IPS DF 19.7 (cell line): ENCODE measurements at places on chromosomes 12 and 14.

DNA sequence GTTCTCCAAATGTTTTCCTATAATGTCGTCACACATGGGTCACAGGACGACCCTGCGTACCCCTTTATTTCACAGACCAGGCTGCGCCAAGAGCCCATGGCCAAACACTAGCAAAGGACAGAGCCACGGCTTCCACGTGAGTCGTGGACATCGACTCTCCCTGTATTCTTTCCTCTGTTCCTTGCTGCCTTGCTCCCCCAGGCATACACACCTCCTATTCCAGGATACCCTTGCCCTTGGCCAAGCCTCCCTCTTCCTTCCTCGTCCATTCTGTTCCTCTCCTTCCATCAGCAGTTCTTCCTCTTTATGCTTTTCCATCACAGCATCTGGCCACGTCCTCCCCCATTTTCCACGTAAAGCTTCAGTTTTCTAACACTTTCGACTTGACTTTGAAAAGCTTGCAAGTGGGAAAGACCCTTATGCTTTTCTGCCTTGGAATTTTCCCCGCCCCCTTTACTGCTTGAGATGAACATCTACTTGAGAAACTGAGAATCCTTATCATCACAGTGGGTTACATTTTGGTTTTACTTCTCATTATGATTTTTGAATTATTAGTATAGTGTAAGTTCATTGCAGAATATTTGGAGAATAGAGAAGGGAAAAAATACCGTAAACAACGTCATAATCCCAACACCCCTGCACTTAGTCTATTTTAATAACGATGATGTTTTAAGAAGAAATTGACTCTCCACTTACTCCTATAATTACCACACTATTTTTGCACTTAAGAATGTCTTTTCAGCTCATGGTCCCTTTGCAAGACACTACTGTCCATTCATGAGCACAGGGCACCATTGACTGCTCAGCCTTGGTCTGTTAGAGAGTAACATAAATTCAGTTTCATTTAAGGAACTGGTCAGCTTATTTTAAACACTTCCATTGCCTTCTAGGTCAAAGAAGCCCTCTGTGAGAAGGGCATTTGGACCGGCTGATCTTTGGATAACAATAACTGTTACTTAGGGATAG is 15.8 kb upstream of the NINJ2 start:
- DNase-seq, result no peak

GRCh38 chr12:42010715-42011114 is 134.0 kb downstream of the GXYLT1 start:
- DNase-seq, result no peak

- DNase-seq, result no peak
These were observed 132.2 kb downstream of the PLEKHA5 start for GRCh38 chr12:19261773-19262172.

DNA sequence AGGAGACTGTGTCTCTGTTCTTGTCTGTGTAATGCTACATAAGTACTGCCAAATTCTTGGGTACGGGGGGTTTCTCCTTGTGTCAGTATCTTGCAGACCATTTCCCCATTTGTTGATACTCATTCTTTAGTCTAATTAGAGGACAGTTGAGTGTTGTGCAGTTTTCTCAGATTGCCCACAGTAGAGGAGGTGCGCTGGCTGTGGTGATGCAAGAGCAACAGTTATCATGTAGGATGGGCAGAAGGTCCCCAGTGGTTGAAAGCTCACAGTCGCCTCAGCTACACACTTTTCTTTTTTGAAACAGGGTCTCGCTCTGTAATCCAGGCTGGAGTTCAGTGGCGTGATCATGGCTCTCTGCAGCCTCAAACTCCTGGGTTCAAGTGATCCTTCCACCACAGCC is 37.8 kb upstream of the ATP2A2 start:
- no peak for DNase-seq

GRCh38 chr12:8698879-8699278 is 1.1 kb downstream of the RIMKLB start:
- no peak for DNase-seq

GRCh38 chr14:23514644-23514957 is 37.0 kb downstream of the ZFHX2 start:
- no peak for DNase-seq

DNA sequence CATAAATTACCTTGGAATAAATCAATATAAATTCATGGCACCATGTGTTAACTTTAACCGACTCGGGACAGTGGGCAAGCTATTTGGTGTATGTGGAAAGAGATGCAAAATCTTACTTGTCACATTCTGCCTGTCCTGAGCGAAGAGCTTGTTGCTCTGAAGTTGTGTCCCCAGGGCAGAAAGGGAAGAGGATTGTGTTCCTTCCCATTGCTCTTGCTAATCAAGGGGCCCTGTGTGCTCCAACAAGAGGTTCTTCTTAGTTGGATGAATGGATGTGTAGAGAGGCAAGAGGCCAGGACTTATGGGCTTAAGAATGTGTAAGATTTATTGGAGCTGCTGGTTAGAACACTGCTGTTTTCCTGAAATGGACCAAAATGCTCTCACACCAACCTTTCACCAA is 36.5 kb upstream of the FRS2 start:
- no peak for DNase-seq

DNA sequence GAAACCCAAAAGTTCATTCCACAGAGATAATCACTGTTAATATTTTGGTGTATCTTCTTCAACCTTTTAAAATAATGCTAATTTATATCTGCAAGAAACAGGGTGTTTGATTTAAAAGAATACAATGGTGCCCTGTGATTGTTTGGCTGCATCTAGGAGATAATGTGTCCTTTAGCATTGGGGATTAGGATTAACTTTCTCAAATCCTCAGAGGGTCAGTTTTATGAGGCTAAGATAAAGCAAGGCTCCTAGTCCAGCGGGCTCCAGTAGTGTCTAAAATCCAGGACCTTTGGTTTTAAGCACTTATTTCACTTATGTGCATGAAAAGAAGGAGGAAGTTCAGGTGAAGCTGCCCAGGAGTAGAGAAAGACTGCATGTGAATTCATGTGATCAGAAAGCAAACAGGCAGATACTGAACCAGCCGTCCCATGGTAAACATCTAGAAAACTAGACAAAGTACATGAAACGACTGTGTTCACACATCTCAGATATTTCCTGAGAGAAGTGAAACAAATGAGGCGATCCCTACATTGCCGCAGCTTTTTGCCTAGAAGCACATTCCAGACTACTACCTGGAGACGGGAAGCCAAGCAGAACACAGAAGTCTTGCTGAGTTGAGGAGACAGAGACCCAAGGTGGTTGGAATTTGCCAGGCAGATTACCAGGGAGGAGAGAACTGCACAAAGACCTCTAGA is 129.1 kb upstream of the MAX start:
- no peak for DNase-seq

DNA sequence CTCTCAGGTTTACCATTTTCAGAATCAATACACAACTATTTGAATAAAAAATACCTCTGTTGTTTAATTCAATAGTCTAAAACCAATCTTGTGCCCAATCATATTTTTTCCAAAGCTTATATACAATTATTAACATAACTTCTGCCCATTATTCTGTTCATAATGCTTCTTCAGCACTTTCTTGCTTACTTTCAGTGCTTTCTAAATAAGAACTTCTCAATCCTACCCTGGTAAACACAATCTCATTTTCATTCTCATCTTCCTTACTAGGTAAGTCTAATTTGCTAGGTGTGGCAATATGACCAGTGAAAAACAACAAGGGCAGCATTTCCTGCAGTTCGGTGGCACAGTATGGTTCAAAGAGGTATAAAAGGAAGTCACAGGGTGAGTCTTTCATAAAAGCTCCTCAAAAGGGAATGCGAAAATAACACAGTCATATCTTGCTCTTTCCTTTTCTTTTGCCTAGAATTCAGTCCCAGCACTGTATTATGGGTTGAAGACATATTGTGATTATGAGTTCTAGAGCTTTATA is 103.5 kb downstream of the FOXG1 start:
- DNase-seq, result no peak

- DNase-seq, result no peak
These were observed 109.5 kb downstream of the ZFP36L1 start for GRCh38 chr14:68683326-68683725.

- no peak for DNase-seq
These were observed 2.1 kb downstream of the ITGA5 start for GRCh38 chr12:54416687-54417603.

DNA sequence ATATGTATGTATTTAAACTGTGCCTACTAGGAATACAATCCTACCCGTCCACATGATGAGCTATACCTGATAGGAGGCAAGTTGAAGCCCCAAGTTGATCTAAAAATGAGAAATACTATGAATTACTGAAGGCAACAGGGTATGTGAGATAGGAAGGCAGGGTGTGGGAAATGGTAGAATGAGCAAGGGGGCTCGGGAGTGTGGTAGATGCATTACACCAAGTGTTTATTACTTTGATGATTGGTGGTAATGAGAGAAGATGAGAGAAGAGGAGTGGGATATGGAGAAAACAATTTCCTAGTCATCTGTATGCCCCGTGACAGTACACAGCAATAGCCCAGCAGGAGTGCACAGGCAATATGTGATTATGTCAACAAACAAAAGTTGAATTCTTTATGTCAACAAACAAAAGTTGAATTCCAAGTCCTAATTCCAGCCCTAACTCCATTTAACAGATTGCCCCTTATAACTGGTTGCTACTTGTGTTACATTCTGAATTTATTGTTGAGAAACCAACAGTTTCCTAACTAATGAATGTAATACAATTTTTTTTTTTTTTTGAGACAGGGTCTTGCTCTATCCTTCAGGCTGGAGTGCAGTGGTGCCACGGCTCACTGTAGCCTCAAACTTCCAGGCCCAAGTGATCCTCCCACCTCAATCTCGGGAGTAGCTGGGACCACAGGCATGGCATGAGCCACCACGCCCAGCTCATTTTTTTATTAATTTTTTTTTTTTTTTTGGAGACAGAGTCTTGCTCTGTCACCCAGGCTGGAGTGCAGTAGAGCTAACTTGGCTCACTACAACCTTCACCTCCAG is 2.5 kb downstream of the LPCAT3 start:
- no peak for DNase-seq

DNA sequence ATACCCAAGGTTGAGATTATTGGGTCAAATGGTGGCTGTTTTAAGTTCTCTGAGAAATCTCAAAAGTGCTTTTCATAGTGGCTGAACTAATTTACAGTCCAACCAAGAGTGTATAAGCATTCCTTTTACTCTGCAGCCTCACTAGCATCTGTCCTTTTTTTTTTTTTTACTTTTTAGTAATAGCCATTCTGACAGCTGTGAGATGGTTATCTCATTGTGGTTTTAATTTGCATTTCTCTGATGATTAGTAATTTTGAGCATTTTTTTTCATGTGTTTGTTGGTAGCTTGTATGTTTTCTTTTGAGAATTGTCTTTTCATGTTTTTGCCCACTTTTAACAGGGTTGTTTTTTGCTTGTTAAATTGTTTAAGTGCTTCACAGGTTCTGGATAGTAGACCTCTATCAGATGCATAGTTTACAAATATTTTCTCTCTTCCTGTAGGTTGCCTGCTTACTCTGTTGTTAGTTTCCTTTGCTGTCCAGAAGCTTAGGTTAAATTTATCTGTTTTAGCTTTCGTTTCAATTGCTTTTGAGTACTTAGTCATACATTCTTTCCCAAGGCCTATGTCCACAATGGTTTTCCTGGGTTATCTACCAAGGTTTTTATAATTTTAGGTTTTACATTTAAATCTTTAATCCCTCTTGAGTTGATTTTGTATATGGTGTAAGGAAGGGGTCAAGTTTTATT is 881.3 kb upstream of the SEL1L start:
- DNase-seq, result no peak

DNA sequence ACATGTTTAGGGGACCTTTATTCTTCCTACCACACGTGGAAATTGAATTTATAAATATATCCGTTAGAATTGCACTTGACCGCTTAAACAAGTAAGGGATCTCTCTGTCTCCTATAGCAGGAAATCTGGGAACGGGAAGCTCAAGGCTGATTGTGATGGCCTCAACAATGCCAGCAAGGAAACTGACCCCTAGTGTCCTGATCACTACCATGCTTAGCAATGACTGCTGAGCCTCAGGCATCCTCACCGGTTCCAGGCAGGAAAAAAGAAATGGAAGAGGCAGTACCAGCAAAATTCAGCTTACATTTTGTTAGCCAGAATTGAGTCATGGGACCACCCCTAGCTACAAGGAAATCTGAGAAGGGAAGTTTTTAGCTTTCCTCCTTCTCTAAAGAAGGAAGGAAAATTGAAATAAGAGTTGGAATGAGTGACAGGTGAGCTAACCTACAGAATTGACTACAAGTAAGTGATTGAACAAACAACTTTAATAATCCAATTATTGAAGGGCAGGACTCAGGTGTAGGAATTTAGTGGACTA is 43.9 kb upstream of the AMN1 start:
- no peak for DNase-seq
